Brain pericyte (primary cell): ENCODE measurements at places on chromosomes 7 and 10.

DNA sequence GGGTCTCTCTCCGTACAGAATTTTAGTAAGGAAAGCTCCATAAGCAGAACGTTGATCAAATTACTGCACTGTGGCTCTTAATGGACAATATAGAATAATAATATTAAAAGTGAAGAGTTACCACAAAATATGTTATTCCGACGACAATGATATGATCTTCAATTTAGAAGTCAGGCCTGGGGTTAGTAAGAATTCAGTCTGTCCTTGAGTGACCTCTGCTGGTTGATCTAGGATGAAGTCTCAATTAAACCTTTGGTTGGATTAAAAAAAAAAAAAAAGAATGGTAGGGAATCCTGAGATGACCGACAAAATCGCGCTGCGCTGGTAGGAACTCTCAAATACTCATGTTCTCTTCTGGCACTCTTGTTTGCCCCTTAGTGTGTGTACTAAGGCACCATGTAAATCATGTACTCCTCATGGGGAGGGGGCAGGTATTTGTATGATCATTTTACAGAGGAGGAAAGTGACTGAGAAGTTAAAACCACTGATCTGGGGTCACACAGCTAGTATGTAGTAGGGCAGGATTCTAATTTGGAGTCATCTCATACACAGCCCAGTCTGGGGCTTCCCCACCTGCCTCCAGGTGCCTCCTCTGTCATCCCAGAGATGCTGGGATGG is 161.3 kb upstream of the NPVF start:
- no peak for DNase-seq

DNA sequence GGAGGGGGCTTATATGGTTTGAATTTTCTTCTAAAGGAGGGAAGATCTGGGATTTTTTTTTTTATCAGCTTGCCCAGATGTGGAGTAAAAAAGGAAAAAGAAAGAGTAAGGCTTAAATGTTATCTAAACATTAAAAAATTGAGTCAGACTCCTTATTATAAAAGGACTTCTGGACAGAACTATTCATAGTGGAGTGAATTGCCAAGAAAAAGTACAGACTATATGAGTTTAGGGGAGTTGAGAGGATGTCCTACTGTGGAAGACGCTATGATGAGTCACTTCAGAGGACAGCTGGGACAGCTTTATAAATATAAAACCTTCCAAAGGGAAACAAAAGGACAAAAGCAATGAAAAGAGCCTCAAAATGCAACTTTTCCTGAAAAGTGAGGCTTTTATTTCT is 73.0 kb downstream of the TFPI2 start:
- no peak for DNase-seq

GRCh38 chr10:20890009-20890408 is 7.1 kb downstream of the NEBL start:
- DNase-seq, result no peak

- DNase-seq, result no peak
Observed at GRCh38 chr10:75395932-75396630, 5.5 kb downstream of the ZNF503 start.

GRCh38 chr10:123974406-123974805 is 82.8 kb upstream of the CPXM2 start:
- DNase-seq, result no peak

- no peak for DNase-seq
Observed at GRCh38 chr10:12638781-12639180, 289.4 kb downstream of the CAMK1D start.

GRCh38 chr10:114301951-114302710 is 63.1 kb downstream of the VWA2 start:
- DNase-seq, result no peak

- no peak for DNase-seq
Observed at GRCh38 chr7:4109481-4110110, 572.5 kb upstream of the FOXK1 start.

- DNase-seq, result no peak
Observed at GRCh38 chr7:123023126-123023525, 27.6 kb upstream of the TAS2R16 start.
